Tracheal epithelial cell (primary cell): ENCODE measurements at places on chromosomes 1 and 21. TPM values are rescaled to one million over a fixed set of nuclear protein-coding genes. Genes with fewer than 3 reads are reported as not detected.

OR10Z1 gene
- total RNA-seq: not detected in 2 replicates

ADAMTSL4 gene
- 2.4 and 3.0 TPM in 2 replicates for total RNA-seq

NCMAP gene
- 0.21 and 1.2 TPM in 2 replicates for total RNA-seq

NCF2 gene
- 52.6 and 109 TPM in 2 replicates for total RNA-seq

FAM177B gene
- total RNA-seq: 0.21 TPM in 1 of 2 replicates, not detected in the other

CACNA1E gene
- total RNA-seq: not detected in 2 replicates

F13B gene
- not detected in 2 replicates for total RNA-seq

RHCE gene
- 0.48 and 3.6 TPM in 2 replicates for total RNA-seq

NSL1 gene
- 19.0 and 27.5 TPM in 2 replicates for total RNA-seq

SPAG17 gene
- total RNA-seq: 0.43 and 1.7 TPM in 2 replicates

CFHR3 gene
- total RNA-seq: not detected in 2 replicates
